Suppressor macrophage treated with lipopolysaccharide for 1 hour (primary cell): ENCODE measurements at places on chromosomes 11 and 22.

GRCh38 chr11:9315078-9315688, 790 bp upstream of the TMEM41B start:
- no peak for DNase-seq

GRCh38 chr11:86918496-86918895, 36.7 kb downstream of the FZD4 start:
- DNase-seq, result no peak

DNA sequence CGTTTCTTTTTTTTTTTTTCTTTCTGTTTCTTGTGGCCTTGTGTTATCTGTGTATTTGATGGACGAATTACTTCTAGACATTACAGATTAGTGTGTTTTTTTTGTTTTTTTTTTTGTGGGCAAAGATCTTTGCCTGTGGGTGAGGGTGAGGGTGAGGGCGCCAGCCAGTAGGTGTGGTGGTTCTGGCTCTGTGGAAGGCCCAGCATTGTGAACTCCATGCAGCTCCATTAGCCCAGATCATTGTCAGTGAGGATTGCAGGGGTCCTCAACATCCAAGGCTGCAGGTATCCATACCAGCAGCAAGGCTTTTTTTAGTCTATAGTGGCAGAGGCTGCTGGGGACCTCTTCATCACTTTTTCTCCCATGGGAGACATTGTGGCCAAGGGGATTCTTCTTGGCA, 13.7 kb downstream of the BIRC2 start:
- DNase-seq, result no peak

GRCh38 chr11:17570034-17570433, 23.0 kb downstream of the OTOG start:
- DNase-seq, result no peak

DNA sequence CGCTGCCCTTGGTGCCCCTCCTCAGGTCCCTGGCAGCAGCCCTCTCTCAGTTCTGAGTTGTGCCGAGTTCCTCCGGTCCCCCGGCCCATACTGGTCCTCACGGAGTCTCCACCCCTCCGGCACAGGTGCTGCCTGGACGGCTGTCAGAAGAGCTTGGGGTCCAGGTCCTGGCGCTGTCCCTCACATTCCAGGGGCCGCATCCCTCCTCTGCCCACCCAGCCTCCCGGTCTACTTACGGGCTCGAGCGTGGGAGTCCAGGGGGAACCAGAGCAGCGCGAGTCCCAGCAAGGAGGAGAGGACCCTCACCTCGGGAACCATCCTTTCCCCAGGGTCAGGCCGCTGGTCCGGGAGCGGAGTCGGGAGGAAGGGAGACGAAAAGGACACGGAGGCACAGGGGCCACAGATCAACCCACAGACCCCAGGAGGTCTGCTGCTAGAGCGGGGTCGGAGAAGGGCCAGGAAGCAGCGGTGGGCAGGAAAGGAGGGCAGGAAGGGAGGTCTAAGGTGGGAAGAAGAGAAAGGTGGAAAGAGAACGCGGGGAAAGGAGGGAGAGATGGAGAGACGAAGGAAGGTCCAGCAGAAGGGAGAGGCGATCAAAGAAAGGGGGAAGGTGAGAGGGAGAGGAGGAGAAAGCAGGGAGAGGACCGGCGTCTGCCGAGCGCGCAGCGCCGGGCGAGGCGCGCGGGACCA, 510 bp downstream of the CHRDL2 start:
- DNase-seq, result no peak

DNA sequence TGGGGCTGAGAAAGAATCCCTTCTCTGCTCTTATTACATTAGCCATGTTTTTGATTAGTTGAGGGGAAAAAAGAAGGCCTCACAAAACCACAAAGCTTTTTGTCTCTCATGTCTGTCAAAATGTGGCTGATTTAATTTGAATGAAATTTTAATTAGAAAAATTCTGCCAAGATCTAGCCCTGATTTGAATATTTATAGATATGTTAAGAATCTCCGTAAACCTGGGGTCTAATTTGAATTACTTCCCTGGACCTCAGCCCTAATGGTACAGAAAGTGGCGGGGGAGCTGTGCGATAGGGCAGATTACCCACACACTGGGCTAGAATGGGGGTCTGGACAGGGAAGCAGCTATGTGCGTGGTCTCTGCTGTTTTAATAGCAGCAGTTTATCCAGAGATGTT, 141.3 kb upstream of the TTC12 start:
- no peak for DNase-seq

DNA sequence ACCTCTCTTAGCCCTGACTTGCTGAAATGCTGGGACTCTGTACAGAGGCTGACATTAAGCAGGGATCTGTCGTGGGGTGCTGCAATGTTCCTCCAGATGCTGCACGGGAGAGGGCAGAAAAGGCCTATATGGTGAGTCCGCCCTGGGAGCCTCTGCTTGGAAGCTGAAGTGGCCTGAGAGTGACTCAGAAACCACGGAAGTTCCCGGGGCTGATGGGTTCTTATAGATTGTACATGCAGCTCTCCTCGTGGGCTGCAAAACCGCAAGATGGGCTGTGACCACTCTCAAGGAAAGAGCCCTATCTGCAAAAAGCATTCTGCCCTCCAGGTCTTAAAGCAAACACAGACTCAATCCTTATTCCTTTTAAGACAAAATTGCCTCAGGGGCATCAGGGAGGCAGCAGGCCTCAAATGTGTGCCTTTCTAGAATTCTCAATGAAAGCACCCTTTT, 5.8 kb upstream of the SLC43A3 start:
- DNase-seq, result peak; percentile 97

DNA sequence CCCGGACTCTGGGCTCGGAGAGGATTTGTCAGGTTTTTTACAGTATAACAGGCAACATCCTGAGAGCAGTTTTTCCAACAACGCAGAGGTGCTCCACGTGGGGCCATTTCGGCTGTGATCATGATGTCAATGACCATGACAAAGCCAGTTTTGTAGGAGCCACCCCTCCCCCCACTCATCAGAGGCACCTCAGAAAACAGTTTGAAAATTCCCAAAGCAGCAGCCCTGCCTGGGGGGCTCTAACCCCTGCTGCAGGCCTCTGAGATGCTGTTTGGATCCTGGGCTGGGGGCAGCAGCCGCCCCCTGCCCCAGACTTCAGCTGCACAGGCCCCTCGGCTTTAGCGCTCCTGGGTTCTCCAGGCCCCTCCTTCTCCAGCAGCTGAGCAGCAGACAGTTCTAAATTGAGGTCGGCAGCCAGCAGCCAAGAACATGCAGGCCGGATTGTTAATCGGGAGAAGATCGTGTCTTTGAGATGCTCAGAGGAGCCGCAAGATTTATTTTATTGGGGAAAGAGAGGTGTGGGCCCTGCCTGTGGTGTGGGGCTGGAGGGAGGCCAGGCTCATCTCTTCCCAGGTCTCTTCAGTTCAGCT, 19.4 kb downstream of the NFAM1 start:
- DNase-seq, result no peak

DNA sequence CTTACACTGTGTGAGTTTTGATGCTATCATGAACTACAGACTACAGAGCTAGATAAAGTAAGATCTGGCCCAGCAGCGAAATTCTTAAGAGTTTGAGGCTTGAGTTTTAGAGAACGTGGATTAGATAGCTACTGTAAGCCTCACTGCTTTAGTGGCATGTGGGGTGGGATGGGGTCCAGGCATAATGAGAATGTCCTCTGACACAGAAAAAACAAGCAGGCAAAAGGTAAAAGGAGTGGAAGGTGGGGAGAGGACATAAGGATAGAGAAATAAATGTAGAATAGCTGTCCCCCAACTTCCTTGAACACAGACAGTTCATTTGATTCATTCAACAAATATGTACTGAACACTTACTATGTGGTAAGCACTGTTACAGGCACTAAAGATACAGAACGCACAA, 324.5 kb upstream of the PITPNB start:
- DNase-seq, result no peak

GRCh38 chr11:59615120-59615636, 396 bp downstream of the OSBP start:
- peak; percentile 20 for DNase-seq

GRCh38 chr11:59598961-59599360, 16.6 kb downstream of the OSBP start:
- DNase-seq, result no peak

- DNase-seq, result no peak
Observed at GRCh38 chr22:19981961-19982920, 34.4 kb downstream of the ARVCF start.

DNA sequence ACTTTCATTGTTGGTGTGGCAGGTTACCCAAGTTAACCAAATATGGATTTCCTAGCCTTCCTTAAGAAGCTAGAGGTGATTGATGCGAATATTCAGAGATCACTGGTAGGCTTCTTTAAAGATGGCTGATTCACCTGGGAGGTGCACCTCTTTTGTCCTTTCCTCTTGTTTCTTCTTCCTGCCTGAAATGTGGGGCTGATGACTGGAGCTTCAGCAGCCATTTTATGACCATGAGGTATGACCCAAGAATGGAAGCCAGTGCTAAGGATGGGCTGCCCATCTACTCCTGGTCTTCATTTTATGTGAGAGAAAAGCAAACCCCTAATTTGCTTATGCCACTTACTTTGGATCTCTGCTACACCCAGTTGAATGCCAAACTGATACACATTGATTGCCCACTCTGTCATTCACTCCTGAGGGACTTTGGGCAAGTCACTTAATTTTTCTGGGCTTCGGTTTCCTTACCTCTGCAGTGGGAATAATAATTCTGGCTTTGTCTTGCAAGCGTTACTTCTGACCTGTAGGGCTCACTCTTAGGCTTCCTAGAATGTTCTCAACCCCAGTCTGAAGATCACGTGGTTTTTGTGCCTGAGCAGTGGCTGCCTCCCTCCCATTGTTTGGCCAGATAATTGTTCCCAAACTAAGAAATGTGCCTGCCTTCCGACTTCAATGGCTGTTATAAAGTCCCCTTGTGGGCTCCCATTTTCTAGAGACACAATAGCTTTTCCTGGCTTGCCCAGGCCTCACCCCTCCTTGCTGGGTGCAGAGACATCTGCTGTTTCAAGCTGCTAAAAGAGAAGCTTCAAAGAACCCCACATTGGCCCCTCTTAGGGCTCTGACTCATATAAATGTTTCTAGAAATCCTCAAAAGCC, 243.1 kb downstream of the ST3GAL4 start:
- DNase-seq, result no peak

DNA sequence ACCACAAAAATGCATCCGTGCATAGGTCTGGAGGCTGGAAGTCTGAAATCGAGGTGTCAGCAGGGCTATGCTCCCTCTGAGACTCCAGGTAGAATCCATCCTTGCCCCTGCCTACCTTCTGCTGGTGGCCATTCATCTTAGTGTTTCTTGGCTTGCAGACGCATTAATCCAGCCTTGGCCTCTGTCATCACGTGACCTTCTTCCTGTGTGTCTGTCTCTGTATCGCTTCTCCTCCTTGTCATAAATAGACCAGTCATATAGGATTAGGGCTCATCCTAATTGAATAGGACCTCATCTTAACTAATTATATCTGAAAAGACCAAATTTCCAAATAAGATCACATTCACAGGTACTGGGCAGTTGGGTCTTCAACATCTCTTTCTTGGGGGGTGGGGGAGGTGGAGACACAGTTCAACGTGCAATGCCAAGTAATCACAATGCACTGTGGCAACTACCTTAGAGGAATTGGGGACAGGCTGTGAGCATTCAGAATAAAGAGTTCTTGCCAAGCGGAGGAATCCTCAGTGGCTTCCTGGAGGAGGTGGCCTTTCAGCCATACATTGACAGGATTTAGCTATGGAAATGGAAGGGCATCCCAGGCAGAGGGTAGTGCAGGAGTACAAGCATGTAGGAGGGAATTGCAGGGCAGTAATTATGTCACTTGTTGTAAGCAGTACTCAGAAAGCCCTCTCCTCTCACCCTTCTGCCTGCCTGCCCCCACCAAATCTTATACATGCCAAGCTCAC, 96.2 kb upstream of the SYT13 start:
- no peak for DNase-seq

GRCh38 chr11:79019975-79020374, 420.9 kb downstream of the TENM4 start:
- no peak for DNase-seq

DNA sequence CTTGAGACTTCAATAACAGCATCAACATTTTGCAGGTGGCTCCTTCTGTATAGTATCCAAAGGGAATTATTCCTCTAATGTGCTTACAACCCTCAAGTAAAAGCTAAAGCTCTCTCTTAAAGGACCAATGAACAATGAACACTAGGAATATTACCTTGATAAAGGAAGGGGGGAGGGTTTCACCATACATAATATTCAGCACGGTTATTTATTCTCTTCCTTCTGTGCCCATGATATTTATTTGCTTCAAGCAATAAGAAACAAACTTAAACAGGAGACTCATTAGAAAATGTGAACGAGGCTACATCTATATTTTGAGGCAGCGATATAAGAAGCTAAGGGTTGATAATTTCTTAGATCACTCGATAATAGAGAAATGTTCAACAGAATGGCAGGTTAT, 21.2 kb downstream of the BLID start:
- DNase-seq, result no peak

DNA sequence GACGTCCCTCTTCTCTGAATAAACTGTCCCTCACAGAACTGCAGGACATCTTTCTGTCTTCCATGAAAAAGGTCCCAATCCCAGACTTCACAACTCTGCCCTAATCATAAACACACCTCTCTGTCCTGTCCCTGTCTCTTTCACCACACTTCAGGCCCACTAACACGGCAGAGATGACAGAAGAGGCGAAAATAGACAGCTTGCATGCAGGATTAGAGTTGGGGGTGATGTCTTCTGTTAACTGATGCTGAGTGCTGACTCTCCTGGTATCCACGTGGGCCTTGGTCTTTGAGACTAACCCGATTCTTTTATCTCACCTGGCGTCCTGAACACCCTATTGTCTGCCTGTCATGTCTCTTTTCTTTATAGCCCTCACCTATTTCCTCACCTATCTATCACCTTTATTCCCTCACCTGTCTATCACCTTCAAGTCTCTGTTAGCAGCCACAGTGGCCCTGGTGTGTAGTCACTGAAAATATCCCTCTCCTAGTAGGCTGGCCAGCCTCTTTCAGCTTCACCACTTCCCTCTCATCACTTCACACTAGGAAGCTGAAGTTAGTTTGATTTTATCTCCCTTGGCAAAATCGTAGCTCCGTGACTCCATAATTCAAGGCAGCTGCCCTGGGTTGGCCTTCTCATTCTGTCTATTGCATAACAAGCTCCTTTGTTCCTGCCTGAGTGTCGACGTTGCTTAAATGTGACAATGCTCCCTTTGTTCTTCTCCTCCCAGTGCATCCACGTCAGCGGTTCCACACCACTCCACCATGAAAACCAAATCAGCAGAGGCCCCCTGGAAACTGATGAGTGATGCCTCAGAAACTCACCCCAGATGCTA, 30.6 kb upstream of the DRD2 start:
- DNase-seq, result no peak

- DNase-seq, result no peak
Observed at GRCh38 chr11:83326326-83326725, 40.2 kb upstream of the CCDC90B start.

DNA sequence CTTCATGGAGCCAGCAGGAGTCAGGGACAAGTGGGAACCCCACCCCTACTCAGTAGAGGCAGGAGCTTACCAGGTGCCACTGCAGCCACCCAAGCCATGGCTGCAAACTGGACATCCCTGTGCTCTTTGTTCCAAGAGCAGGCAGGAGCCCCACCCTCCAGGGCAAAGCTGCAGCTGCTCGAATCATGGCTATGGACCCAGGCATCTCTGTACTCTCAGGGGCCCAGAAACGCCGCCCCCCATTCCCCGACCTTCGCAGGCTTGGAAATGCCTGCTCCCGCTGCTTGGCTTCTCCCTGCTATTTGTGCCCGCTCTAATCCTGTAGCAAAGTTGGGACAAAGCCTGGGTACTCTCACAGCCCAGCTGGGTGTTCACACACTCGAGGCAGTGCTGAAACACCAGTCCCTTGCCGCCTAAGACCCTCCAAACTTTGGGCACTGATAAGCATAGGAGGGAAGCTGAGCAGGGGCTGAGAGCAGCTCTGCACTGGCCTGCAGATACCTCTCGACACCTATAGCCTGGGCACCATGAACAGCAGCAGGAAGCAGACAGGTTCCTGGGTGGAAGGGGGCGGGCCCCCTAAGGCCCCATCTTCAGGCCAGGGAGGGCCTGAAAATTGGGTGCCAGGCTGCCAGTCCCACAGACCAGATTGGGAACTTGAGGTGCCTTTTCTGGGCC, 402.4 kb downstream of the LRRC4C start:
- DNase-seq, result no peak
